ENCODE measurements at places on chromosomes 6 and 20.

- DNase-seq = no peak
Observed at GRCh38 chr20:36700438-36700837, 45.5 kb downstream of the NDRG3 start.

- no peak for DNase-seq
Observed at GRCh38 chr20:58213121-58213520, 15.3 kb downstream of the ANKRD60 start.

- no peak for DNase-seq
Observed at GRCh38 chr6:45880159-45880558, 135.5 kb downstream of the CLIC5 start.

GRCh38 chr20:62830251-62830650, 13.4 kb downstream of the COL9A3 start:
- DNase-seq = no peak
